ENCODE measurements at places on chromosomes 3 and 15.

- no peak for DNase-seq
Observed at GRCh38 chr3:4977001-4977852, 2.0 kb upstream of the BHLHE40 start.

GRCh38 chr3:23406601-23407000 lies 203.5 kb downstream of the UBE2E2 start:
- DNase-seq: no peak

- DNase-seq: no peak
Observed at GRCh38 chr15:24899795-24900194, 55.0 kb upstream of the SNRPN start.

GRCh38 chr3:18645619-18646018 lies 220.5 kb upstream of the SATB1 start:
- no peak for DNase-seq

GRCh38 chr3:61861410-61861809 lies 300.0 kb downstream of the PTPRG start:
- no peak for DNase-seq

DNA sequence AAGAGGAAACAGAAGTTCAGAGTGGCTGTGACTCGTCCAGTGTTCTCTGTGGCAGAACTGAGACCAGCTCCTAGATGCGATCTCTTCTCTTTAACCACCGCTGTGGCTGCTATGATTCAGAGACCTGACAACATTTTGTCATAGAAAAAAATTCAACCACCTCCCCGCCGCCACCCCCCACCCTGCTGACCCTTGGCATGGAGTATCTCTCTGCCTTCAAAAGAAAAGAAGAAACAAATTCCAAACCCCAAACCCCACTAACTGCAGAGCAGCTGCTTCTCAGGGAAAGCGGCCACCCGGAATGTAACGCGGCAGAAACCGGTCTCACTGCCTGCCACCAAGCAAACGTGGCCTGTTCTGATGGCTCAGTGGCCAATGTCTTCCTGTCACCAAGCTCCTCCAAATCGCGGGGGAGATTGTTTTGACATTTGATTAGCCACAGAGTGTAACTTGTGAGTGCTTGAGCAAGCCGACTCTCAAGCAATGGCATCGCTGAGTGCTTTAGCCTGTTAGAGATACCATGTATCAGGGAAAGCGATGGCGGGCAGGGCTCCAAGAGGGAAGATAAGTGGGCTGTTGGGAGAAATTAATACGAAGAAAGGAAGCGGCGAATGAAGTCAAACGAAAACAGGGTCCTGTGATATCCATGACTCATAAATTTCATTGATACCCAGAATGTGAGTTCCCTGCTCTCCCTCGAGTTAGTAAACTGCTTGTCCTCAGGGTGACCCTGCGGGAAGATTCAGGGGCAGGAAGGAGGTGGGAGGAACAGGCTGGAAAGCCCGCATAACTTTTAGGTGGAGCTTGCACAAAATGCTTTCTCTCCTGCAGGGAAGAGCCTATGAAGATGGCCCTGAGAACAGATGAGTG lies 44.8 kb upstream of the TLE3 start:
- no peak for DNase-seq

DNA sequence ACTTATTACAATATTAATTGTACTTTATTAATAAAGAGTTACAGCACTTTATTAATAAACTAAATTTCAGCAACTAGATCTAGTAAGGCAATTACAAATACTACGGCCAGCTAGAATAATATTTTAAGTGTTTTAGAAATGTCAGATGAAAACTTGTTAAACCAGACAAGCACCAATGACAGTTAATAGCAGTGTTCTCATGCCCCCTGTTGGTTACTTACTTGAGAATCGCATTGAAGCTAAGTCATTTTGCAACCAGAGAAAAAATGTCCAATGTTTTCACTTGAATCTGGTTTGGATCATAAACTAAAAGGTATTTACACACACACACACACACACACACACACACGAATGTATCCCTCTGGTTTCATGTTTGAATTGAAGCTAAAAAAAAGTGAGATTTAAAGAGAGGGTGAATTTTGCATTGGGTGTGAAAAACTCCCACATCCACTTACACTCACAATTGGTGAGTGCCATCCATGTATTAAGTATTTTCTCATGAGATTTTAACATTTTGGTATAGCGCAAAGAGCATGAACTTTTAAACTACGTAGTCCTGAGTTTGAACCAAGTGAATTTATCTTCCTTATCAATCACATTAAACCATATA lies 347.7 kb downstream of the ZBBX start:
- DNase-seq: peak; percentile 38

- DNase-seq: no peak
Observed at GRCh38 chr3:52084216-52084945, 28.0 kb upstream of the DUSP7 start.

DNA sequence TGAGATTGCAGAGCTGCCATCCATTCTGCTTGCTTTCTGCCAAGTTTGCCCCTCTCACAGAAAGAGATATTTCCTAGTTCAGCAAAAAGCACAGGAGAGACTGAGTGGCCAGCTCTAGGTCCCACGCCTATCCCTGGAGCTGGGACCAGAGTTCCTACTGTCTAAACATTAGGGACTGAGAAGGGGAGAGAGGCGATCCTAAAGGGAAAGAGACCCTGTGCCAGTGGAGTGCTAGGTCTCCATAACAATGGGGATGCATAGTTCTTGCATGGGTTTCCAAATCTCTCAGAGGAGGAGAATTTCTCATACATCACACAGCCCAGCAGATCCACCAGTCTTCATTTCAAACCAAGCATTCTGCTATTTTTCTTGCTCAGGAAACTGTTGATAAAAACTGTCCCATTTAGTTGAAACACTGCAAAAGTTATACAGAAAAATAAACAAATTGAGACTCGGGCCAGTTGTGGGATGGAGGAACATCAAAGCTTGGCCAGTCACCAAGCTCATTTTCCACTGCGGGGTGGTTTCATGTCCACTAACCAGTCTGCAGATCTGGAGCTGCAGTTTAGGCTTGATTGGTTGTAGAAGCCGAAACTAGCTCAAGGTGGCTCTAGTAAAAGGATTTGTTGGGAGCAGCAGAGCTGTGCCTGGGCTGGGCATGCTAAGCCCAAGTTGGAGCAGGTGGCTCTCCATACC lies 62.7 kb downstream of the EEFSEC start:
- DNase-seq: no peak

GRCh38 chr3:102290241-102290640 lies 144.6 kb upstream of the ZPLD1 start:
- DNase-seq: no peak

DNA sequence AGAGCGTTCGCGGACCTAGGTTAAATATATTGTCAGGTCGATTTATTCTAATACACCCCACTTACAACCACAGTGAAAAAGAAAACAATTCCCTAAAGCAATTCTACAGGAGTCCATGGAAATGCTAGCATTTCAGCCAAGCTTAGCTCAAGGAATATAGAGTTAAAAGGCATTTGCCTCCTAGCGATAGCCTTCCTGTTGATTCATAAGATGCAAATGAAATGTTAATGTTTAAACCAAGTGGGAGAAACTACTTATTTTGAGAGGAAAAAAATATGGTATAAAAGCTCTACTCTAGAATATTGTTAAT lies 1.7 kb upstream of the ALCAM start:
- no peak for DNase-seq

All from D341Med (cell line).